Transverse colon (tissue), 4 donors: ENCODE measurements at places on chromosomes 7 and 10. TPM values are rescaled to one million over a fixed set of nuclear protein-coding genes. Genes with fewer than 3 reads are reported as not detected.

DNA sequence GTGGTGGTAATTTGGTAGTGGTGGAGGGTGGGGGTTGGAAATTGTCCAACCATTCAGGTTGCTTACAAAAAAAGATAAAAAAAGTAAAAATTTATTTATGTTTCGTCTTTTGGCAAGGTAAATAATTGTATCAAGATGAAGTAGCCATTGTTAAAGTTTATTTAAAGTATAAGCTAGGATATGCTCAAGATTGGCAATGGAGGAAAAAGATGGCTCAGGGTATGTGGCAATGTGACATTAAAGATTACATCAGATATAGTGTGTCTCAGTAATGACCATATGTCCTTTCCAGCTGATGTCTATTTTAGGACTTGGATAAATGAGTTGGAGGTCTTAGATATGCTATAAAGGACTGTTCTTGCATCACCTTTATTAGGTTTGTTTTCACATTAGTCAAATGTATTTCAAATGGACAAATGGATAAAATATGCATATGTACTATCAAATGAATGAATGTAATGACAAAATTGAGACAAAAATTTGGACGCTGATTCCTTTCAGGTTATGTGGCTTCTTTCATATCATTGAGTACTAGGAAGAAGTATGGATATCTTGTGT lies 60.9 kb downstream of the ST7 start:
- DNase-seq = no peak

Gene PLCE1
- 100 TPM for total RNA-seq

GRCh38 chr7:150719436-150719835 lies 3.0 kb downstream of the GIMAP1 start:
- DNase-seq = no peak

- DNase-seq = no peak
Observed at GRCh38 chr7:141027043-141027442, 12.3 kb upstream of the MRPS33 start.

DNA sequence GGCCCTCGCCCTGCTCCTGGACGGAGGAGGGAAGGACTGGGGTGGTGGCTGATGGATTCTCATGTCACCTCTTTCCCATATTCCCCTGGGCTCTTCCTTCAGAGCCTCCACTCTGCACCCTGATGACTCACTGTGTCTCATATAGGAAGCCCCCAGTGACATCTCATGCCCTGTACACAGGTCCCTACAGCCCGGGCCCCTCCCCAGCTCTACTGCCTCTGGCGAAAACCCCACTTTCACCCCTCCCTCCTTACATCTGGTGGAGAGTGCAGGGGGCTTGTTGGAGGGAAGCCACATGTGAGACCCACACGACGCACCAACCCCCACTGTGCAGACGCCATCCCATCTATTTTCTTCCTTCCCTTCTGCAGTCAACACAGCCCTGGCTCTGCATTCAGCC lies 72.8 kb upstream of the ZNF479 start:
- no peak for DNase-seq

Gene GTF2I
- total RNA-seq = 90.5 TPM

Gene OR2A42
- total RNA-seq = not detected

Gene HOXA10
- 19.8 TPM for total RNA-seq
